ENCODE measurements at places on chromosomes 13 and 19.

DNA sequence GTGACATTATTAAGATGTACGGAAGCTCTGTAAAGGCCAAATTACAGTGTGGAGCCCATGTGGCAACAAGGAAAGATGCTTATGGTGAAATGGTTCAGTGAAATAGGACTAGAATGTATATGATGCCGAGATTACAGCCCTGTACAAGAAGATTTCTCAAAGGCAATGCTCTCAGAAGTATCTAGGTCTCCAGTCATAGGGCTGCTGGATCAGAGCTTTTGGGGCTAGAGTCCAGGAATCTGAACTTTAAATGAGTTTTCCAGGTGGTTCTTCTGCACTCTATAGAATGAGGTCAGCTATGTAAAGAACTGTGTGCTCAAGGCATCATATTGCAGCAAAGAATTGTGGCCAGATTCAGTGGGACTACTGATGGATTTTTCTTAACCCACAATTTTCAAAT lies 75.4 kb upstream of the STK24 start:
- no peak for DNase-seq

DNA sequence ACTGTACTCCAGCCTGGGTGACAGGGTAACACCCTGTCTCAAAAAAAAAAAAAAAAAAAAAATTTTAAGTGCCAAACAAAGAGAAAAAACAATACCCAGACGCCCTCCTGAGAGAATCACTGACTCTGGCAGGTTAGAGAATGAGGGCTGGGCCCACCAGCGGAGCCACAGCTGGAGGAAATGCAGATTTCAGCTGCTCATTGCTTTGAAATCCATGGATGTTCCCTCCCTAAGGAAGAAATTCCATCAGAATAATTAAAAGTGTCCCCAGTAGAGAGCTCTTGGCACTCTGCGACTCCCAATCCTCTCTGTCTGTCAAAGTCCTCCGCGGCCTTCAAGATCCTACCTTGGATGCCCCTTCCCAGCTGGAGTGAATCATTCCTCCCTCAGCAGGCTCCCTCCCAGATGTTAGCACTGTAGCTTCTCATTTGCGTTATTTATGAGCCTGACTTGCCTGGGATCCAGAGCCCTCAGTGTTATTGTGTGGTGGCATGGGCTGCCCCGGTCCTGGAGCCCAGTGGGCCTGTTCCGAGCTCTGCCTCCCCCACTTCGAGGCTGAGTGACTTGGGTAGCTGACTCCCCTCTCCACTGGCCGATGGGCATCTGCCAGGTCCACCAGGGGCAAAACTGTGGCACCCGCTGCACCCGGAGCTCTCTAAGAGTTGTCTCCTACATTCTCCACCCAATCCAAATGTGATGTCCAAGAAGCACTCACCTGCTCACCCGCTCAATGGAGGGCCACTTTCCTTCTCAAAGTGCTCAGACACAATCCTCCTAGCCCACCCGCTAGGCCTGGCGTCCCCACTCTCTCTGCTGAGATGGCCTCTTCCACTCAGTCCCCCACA lies 47.0 kb downstream of the SERP2 start:
- no peak for DNase-seq

DNA sequence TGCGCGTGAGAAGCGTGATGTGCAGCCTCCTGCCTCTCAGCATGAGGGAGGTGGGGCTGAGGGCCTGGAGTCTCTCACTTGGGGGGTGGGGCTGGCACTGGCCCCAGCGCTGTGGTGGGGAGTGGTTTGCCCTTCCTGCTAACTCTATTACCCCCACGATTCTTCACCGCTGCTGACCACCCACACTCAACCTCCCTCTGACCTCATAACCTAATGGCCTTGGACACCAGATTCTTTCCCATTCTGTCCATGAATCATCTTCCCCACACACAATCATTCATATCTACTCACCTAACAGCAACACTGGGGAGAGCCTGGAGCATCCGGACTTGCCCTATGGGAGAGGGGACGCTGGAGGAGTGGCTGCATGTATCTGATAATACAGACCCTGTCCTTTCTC lies 8.7 kb downstream of the CD177 start:
- DNase-seq, result no peak

DNA sequence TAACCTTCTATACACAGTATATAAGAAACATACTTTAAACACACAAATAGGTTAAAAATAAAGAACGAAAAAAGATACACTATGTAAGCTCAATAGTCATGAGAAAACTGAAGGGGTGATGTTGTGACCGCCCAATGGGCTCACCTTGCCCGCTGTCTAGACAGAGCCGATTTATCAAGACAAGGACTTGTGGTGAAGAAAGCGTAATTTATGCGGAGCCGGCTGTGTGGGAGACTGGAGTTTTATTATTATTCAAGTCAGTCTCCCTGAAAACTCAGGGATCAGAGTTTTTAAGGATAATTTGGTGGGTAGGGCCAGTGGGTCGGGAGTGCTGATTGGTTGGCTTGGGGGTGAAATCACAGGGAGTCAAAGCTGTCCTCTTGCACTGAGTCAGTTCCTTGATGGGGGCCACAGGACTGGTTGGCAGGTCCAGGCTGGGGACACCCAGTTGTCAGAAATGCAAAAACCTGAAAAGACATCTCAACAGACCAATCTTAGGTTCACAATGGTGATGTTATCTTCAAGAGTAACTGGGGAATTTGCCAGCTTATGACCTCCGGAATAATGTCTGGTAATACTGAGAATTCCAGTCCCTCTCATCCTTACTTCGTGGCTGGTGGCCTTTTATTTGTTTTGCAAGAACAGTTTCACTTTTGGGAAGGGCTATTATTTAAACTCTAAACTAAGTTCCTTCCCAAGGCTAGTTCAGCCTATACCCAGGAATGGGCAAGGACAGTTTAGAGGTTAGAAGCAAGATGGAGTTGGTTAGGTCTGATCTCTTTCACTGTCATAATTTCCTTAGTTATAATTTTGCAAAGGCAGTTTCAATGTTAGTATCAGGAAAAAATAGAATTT lies 96.6 kb downstream of the UBL3 start:
- DNase-seq, result no peak
